ENCODE measurements at places on chromosomes 7 and 10.

- no peak for DNase-seq
These were observed 28.6 kb upstream of the NDST2 start for GRCh38 chr10:73840056-73840402.

DNA sequence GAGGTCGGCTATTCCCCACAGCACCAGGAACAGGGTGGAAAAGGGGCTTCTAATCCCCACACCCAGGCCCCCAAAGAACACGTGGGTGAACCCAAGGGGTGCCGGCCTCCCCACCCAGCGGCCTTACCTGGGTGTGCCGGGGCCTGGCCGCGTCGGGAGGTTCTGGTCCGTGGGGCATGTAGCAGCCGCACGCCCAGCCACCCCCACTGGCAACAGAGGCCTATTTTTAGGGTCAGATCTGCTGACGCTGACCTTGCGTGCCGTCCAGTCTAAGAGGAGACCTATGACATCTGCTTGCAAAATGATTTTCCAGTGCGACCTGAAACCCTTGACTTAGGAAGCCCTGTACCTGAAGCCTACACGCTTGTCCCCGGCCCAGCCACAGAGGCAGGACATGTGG, 38.0 kb upstream of the SAMD8 start:
- no peak for DNase-seq

DNA sequence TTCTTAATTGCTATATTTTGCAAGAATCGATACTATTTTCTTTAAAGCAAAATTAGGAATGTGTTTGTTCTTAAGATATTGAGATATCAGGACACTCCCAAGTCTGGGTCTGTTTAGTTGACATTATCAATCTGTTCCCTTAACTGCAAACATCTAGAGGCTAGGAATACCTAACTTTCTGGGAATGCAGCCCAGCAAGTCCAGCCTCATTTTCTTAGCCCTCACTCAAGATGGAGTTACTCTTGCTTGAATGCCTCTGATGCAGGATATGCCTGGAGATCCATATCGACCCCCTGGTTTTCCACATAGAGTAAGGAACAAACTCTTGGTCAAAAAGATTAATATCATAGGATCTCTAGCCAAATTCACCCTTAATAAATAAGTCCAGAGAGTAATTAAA, 305.3 kb upstream of the COBL start:
- no peak for DNase-seq

- no peak for DNase-seq
These were observed 9.9 kb upstream of the NT5C3A start for GRCh38 chr7:33072471-33072870.

- DNase-seq = no peak
These were observed 30.6 kb downstream of the MAPK8 start for GRCh38 chr10:48336978-48337599.

DNA sequence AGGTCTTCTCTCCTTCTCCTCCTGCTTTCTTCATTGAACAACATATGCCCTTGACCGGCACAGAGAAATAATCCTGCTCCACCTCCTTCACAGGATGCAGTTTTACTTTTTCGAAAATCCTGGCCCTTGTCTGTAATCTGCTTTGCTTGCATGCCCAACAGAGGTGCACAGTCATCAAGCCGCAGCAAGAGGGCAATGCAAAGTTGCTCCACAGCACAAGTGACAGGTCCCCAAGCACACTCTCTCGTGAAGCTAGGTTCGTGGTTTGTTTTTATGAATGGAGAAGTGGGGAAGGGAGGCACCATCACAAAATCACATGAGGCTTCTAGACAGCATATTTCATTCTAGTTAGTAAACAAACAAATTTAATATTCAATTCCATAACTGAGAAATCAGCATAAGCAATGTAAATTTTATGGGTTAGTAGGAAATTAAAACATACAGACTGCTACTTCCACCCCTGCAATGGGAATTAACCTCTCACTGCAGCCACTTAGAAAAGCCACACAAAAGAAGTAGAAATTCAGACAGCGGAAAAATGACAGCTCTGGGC, 178.8 kb downstream of the TPK1 start:
- no peak for DNase-seq

DNA sequence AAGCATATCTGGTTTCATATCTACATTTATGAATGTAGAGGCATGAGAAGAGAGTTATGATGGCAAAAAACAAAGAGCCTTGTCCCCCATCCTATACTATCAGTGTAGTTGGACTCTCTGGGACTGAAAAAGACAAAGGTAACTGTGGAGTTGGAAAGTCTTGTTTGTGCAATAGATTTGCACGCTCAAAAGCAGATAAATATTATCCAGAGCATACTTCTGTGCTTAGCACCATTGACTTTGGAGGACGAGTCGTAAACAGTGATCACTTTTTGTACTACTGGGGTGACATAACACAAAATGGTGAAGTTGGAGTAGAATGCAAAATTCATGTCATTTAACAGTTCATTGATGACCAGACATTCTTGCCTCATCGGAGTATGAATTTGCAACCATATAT, 85.2 kb upstream of the EGFR start:
- no peak for DNase-seq

DNA sequence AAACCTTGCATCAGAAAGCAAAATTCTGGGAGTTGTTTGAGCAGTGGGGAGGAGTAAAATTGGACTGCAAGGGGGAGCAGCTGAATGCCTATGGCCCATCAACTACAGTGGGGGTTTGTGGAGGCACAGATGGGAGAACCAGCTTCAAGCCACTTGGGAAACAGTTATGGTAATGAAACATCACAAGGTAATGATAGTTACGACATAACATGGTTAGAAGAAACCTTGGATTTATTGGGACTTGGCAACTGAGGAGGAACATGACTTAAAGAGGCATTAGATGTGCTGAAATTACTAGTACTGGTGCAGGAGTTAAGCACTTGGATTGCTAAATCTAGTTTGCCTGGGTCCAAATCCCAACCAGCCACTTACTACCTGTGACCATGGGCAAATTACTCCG, 868.4 kb downstream of the KCNMA1 start:
- no peak for DNase-seq

DNA sequence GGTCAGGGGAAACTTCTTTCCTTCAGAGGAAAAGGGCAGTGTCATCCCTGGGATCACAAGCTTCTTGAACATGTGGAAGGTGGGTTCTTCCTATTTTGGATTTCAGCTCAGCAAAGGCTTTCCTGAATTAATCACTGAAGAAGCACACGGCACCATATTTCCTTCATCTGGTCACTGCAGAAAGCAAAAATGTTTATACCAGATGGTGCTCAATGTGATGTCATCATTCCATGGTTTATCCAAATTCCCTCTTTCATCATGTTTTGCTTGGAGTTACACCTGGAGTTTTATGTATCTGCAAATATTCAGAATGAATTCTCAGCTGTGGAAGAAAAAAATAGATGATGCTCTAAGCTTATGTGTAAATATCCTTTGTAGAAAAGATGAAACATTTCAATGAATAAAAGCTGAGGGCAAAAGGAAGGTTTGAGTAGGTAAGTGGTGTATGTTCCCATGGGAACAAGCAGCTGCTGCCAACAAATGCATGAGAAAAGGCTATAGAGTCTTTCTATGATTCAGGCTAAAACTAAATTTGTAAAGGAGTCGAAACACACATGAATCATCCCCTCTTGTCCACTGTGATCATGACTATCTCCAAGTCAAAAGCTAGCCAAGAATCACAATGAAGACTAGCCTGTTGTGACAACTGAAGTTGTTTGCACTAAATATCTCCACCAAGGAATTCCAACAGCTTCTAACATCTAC, 26.9 kb upstream of the BPGM start:
- DNase-seq = no peak

DNA sequence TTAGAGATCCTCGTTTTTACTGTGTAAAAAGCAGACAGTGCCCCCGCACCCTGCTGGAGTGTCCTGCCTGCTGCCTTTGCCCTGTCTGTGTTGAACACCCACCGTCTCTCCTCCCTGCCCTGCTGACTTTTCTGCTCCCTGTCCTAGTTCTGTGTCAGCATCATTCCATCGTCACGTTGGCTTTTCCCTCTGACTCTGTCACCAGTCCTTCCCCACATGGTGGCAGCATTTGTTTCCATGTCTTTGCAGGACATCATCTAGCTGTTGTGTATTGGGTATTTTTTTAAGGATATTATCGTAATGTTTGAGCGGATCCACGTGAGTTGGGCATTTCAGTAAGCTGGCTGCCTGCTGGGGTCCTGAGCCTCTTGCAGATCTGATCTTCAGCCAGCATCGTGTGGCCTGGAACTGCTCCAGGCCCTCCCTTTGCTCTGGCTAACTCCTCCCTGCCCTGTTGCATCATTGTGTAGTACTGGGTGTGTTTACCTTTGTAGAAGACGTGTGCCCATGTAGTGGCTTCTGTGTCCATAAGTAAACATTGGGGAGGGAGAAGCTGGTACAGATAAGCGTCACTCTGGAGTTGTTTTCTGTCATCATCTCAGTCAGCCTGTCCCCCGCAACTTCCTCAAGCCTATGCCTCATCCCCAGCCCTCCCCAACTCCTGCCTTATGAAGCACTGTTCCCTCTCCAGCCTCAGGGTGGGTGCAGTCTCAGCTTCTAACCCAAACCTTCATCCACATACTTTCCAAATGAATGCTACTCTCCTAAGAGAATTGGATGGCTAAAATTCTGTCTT, 44.3 kb downstream of the TRRAP start:
- no peak for DNase-seq

GRCh38 chr7:87510411-87510875, 35.0 kb upstream of the ABCB4 start:
- no peak for DNase-seq

- no peak for DNase-seq
These were observed 88.0 kb upstream of the PRSS58 start for GRCh38 chr7:142345811-142346210.

All from activated T-cell treated with anti-CD3 and anti-CD28 coated beads for 4 hours (primary cell).